HS-27A (cell line): ENCODE measurements at places on chromosomes 2 and 18.

DNA sequence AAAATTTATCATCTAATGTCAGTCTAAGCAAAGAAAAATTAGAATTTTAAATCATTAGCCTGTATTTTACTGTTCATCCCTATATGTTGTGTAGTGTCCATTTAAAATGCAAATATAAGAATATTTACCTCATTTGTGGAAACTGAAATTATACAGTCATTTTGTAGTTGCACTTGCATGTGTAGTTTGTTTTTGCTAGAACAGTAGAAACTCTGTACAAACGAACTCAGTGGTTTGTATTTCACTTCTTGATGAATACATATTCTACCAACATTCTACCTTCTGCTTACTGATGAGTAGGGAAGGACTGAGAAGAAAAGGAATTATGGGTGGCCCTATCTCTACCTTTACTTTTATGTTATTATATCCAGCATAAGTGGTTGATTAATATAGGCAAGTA lies 29.7 kb downstream of the BMPR2 start:
- no peak for DNase-seq

DNA sequence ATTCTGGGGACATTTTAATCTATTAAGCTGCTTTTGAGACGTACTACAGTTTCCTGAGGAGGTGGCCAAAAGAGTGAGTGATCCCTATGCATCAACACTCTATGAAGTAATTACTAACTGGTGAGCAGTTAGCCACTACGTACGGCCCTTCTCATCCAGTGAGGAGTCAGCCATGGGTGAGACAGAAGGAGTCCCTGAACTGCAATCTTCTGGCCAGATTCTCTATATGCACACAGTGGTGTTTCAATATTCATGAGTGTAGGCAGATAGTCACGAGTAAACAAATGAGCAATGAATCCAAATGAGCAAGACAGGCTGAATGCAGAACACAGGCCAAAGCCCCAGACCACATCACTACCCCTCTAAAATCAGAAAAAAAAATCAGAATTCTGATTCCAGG lies 29.8 kb upstream of the TMEM214 start:
- DNase-seq: no peak

GRCh38 chr2:172226244-172227061 lies 123.8 kb upstream of the DLX2 start:
- DNase-seq: no peak

DNA sequence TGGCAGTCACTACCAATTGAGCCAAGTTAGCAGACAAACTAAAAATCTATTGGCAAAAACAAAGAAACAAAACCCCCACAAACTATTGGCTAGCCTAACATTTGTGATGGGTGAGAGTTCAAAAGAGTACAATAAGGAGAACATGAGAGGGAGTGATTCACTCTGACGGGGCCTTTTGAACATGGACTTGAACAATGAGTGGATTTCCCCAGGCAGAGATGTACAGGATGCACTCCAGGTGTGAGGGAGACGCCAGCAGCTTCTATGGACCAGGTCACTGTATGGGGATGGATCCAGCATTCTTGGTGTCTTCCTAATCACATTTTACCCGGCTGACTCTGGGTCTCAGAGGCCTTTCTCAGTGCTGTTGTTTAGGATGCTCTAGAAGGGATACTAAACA lies 167.5 kb upstream of the SMAD2 start:
- DNase-seq: no peak

- DNase-seq: no peak
These were observed 104.7 kb upstream of the NOSTRIN start for GRCh38 chr2:168697668-168698121.
